ENCODE measurements at places on chromosomes 4 and X. TPM values are rescaled to one million over a fixed set of nuclear protein-coding genes. Genes with fewer than 3 reads are reported as not detected.

Gene PAGE4
- total RNA-seq = not detected

Gene PFKFB1
- not detected for total RNA-seq

Gene CT45A8
- total RNA-seq = not detected

Gene XAGE1B
- not detected for total RNA-seq

Gene LPAR4
- 0.15 TPM for total RNA-seq

Gene CTBP1
- total RNA-seq = 171 TPM

Gene TAF7L
- 1.7 TPM for total RNA-seq

Gene RGN
- total RNA-seq = 0.35 TPM

Gene ANOS1
- total RNA-seq = 3.3 TPM

Gene SUPT20HL1
- total RNA-seq = not detected

Gene ZBTB49
- 3.6 TPM for total RNA-seq

Gene RHOXF2B
- not detected for total RNA-seq

Gene ADGRL3
- 1.1 TPM for total RNA-seq

Gene GRIA2
- 0.23 TPM for total RNA-seq

Gene RAB41
- total RNA-seq = not detected

Gene ALAS2
- total RNA-seq = not detected

Gene BTK
- not detected for total RNA-seq

Gene RAI2
- total RNA-seq = 9.1 TPM

Gene MAGEA9B
- not detected for total RNA-seq

Gene SPANXB1
- not detected for total RNA-seq

Gene TCEAL9
- 106 TPM for total RNA-seq

Gene PARM1
- 0.06 TPM for total RNA-seq

Gene PPARGC1A
- 1.8 TPM for total RNA-seq

Gene SHOX
- not detected for total RNA-seq

Gene MAB21L2
- 0.70 TPM for total RNA-seq

Gene BEND4
- 0.53 TPM for total RNA-seq

Gene ADH1C
- not detected for total RNA-seq

Gene CXCL6
- total RNA-seq = 2.2 TPM

Gene GUCY1A1
- total RNA-seq = 0.70 TPM

Gene LRRC66
- total RNA-seq = 0.10 TPM

Gene PITX2
- not detected for total RNA-seq

Gene PCDH7
- total RNA-seq = 3.1 TPM

Gene RBM47
- 2.0 TPM for total RNA-seq

Gene NHS
- 2.7 TPM for total RNA-seq

Gene OTUD5
- 43.6 TPM for total RNA-seq

Gene PRR32
- not detected for total RNA-seq

Gene ERAS
- not detected for total RNA-seq

Gene RNF128
- 1.1 TPM for total RNA-seq

Gene MAGIX
- 1.4 TPM for total RNA-seq

Gene MID1IP1
- total RNA-seq = 18.7 TPM

Gene STARD8
- total RNA-seq = 12.7 TPM

Gene MAGED4
- total RNA-seq = 4.6 TPM

Gene LEF1
- total RNA-seq = 0.58 TPM

Gene SULT1E1
- not detected for total RNA-seq

Gene GAGE12G
- not detected for total RNA-seq

Gene ANKRD50
- 43.2 TPM for total RNA-seq

Gene NIPAL1
- 3.3 TPM for total RNA-seq

Gene CT45A2
- total RNA-seq = not detected

Gene PDE5A
- 3.4 TPM for total RNA-seq
